ENCODE measurements at places on chromosomes 5 and 9.

DNA sequence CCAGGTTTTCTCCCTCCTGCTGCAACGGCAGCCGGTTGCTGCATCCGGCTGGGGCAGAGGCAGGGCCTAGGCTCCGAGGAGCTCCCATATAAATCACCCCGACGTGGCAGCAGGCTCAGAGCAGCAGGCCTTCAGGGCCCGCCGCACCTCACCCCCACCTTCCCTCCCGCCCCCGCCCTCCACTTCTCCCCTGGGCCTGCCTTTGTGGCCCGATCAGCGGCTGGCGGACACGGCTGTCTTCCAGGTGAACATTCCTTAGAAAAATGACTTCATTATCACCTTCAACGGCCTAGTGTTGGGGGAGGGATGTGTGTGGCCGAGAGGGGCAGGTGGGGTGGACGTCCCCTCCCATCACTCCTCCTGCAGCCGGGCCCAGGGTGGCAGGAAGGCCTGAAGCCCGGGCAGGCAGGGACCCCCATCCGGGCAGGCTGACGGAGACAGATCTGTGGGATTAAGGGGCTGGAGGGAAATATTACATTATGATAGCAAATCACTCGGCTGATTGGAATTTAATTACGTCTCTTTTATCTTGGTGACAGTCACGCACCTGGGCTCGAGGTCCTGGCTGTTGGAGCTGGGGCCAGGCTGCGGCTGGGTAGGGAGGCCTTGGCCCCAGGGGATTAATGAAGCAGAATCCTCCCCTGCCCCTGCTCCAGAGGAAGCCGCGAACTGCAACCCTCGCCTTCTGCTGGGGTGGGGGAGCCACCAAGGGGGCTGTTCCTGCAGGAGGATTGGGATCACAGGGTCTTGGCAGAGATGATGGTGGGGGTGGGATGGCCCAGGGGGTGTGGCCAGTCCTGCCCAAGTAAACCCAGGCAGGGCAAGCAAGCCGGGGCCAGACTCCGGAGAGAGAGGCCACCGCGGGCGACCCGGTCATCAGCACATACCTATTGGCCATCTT, 38.4 kb upstream of the RXRA start:
- ATAC-seq = no peak

DNA sequence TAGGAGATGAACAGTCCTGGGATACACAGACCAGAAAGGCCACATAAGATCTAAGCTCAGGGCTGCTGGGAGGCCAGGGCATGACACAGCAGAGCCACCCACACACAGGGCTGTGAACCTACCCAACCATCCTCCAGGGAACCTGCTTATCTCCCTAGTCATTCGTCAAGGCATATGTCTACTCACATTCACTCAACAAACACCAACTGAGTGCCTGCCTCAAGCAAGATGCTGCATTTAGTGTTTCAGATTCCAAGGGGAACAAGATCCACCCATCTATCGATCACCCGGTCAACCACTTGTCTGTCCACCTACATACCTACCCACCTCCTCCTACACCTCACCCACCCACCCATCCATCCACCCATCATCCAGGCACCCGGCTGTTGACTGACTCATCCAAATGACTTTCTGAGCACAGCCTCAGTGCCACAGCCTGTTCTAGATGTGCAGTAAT, 1.9 kb downstream of the DPM2 start:
- ATAC-seq = no peak

DNA sequence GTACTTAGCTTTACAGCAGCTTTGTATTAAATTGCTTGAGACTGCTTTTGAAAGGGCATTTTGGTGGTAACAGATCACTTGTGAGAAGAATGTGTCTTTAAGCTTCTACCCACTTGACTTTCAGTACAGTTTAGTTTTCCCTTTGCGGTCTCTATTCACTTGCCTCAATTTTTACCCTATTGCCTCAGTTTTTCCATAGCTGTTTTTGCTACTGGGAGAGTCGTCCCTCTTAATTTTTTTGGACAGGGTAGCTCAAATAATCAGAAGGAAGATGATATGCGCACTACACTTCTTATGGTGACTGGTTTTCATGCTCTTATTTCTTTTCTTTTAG, 18.8 kb downstream of the UGCG start:
- no peak for ATAC-seq

- ATAC-seq = no peak
These were observed 60.7 kb upstream of the SYNPO start for GRCh38 chr5:150579462-150580400.

DNA sequence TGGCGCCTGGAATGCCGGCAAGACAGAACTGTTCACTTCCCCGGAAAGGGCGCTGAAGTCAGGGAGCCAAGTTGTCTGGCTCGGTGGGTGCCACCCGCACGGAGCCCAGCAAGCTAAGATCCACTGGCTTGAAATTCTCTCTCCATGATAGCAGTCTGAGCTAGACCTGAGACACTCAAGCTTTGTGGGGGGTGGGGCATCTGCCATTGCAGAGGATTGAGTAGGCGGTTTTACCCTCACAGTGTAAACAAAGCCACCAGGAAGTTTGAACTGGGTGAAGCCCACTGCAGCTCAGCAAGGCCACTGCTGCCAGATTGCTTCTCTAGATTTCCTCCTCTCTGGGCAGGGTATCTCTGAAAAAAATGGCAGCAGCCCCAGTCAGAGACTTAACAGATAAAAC, 277.4 kb downstream of the SLCO4C1 start:
- no peak for ATAC-seq

DNA sequence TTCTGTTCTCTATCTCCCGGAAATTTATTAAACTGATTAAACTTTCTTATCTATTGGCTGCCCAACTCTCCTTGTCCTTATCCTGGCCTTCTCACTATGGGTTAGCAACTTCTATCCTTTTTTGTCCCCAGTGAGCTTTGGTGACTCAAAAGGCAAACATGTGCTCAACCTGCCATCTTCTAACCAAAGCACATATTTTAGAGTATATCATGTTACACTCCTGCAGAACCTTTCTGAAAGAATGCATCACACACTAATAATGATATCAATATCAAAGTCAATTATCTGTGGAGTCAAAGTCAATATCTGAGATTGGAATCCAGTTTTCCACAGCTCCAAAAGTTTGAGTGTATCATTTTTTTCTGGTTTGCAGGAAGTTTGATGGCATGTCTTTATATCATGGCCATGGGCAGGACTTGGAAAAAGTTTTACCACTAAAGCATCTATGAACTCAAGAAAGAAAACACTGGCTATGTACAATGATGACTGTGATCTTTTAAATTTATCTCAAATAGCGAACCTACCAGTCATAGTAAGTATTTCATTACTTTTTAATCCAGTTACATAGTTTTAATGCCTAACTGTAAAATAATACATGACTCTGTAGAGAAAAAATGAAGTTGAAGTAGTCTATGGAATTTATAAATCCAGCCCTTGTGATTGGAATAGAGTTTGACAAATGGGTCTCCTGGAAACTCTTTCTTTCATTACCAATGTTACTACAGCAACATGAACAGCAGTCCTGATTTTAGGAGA, 166.8 kb downstream of the DROSHA start:
- ATAC-seq = peak; percentile 71

GRCh38 chr9:125999504-125999881, 252.3 kb downstream of the PBX3 start:
- no peak for ATAC-seq

DNA sequence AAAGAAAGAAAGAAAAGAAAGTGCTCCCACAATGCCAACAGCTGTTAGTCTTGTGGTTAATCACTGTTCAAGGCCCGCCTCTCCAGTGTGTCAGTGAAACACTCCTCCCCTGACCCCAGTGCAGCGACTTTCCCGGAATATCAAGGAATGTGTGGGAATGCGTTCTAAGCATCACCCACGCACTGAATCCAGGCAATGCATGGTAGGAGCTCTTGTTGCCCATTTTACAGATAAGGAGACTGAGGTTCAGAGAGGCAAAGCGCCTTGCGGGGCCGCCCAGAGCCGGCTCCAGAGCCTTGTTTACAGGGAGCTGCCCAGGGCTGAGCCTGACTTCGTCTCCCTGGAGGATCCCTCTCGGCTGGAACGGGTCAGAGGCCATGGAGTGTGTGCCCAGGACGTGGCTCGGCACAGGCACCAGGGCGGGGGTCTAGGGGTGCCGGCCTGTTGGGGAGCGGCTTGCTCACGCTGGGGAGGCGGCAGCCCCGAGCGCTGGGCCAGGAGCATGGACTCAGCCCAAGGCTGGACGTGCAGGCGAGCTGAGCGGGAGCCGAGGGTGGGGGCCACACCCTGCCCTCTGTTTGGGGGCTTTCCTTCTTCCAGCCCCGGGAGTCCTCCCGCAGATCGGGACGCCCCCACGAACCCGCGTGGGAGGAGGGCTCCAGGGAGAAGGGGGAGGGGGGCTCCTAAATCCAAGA, 823 bp downstream of the ST6GALNAC6 start:
- peak; percentile 72 for ATAC-seq

GRCh38 chr5:126855266-126855665, 78.3 kb downstream of the LMNB1 start:
- no peak for ATAC-seq

DNA sequence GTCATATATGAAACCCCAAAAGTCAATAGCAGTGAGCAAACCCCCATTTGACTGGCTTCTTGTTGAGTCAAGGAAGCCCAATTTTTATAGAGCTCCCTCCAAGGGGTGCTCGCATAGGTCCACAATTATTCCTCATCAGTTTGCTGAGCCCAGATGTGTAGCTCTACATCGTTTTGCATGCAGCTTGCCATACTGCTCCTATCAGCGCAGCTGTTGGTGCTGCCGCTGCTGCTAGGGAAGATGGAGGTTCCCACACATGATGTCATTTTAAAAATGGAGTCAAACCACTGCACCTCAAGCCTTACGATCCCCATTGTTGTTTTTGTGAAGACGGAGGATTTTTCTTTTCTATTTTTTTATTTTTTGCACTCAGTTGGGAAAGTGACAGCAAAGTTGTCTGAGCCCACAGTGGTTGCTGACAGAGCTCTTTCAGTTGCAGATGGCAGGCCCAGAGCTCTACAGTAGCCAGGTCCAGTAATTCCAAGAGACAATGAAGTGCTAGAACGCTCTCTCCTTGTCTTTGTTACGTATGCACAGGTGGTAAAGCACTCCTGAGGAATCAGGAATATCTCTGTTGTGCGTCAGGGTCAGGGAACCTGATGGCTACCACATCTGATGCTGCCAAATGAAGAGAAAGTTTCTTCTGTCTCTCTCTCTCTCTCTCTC, 23.2 kb upstream of the C5orf63 start:
- no peak for ATAC-seq
